A549 treated with Hydrocortisone at 1 μM for 4 hours (cell line): ENCODE measurements at places on chromosomes 6 and 20. TPM values are rescaled to one million over a fixed set of nuclear protein-coding genes. Genes with fewer than 3 reads are reported as not detected.

Gene BTN1A1
- total RNA-seq = not detected in 5 replicates

Gene FABP7
- not detected in 5 replicates for total RNA-seq

Gene CLVS2
- 0.08 to 0.26 TPM (median 0.17 TPM) in 5 replicates for total RNA-seq

Gene EPHA7
- total RNA-seq = 0.05 to 0.15 TPM (median 0.09 TPM) in 5 replicates

Gene HIVEP1
- total RNA-seq = 8.8 to 10.7 TPM (median 9.7 TPM) in 5 replicates

Gene SLC26A8
- 0.10 TPM in 1 of 5 replicates, not detected in the others for total RNA-seq

Gene PRPH2
- total RNA-seq = not detected in 5 replicates

Gene GUCA1A
- not detected in 5 replicates for total RNA-seq

Gene EXOC2
- total RNA-seq = 9.8 to 13.6 TPM (median 12.0 TPM) in 5 replicates

Gene SIRPA
- total RNA-seq = 20.8 to 26.4 TPM (median 22.9 TPM) in 5 replicates

Gene MICB
- 6.1 to 7.7 TPM (median 7.3 TPM) in 5 replicates for total RNA-seq

Gene REPS1
- 25.6 to 28.0 TPM (median 26.3 TPM) in 5 replicates for total RNA-seq

Gene MYT1
- 0.08 to 0.35 TPM (median 0.15 TPM) in 5 replicates for total RNA-seq

Gene LST1
- total RNA-seq = 0.37 TPM in 1 of 5 replicates, not detected in the others

Gene SULF2
- total RNA-seq = 21.6 to 24.8 TPM (median 22.7 TPM) in 5 replicates

Gene CDSN
- 0.05 to 0.07 TPM in 2 of 5 replicates, not detected in the others for total RNA-seq

Gene MOCS1
- 2.1 to 2.3 TPM (median 2.1 TPM) in 5 replicates for total RNA-seq

Gene SLC35F1
- total RNA-seq = 0.03 TPM in 1 of 5 replicates, not detected in the others

Gene TLDC2
- not detected in 5 replicates for total RNA-seq

Gene RFX6
- not detected in 5 replicates for total RNA-seq

Gene DNAAF9
- total RNA-seq = 5.3 to 7.2 TPM (median 6.7 TPM) in 5 replicates

Gene DOP1A
- 2.2 to 3.2 TPM (median 2.9 TPM) in 5 replicates for total RNA-seq

Gene DCDC2
- total RNA-seq = 1.9 to 3.7 TPM (median 2.7 TPM) in 5 replicates

Gene LY86
- not detected in 5 replicates for total RNA-seq

Gene GNL1
- 26.6 to 34.8 TPM (median 32.4 TPM) in 5 replicates for total RNA-seq

Gene FITM2
- total RNA-seq = 7.7 to 10.9 TPM (median 9.7 TPM) in 5 replicates

Gene ADGRF5
- total RNA-seq = 0.03 TPM in 1 of 5 replicates, not detected in the others

Gene TNNC2
- 0.13 to 0.28 TPM (median 0.23 TPM) in 4 of 5 replicates, not detected in the other for total RNA-seq

Gene SGK2
- 7.1 to 8.1 TPM (median 7.2 TPM) in 5 replicates for total RNA-seq

Gene ZSCAN26
- total RNA-seq = 3.8 to 5.2 TPM (median 5.0 TPM) in 5 replicates

Gene SFTA2
- total RNA-seq = not detected in 5 replicates

Gene CAPN11
- 0.05 to 0.06 TPM (median 0.05 TPM) in 3 of 5 replicates, not detected in the others for total RNA-seq

Gene TP53TG5
- not detected in 5 replicates for total RNA-seq

Gene ENTPD6
- total RNA-seq = 172 to 195 TPM (median 191 TPM) in 5 replicates

Gene SYS1
- total RNA-seq = 29.7 to 33.4 TPM (median 30.1 TPM) in 5 replicates

Gene OR12D3
- total RNA-seq = not detected in 5 replicates

Gene PRIM2
- 10.3 to 14.9 TPM (median 12.1 TPM) in 5 replicates for total RNA-seq

Gene KIAA0408
- total RNA-seq = 5.3 to 7.5 TPM (median 5.6 TPM) in 5 replicates

Gene ABHD16B
- 0.08 to 0.13 TPM in 2 of 5 replicates, not detected in the others for total RNA-seq

Gene KCNK15
- 0.31 to 0.72 TPM (median 0.53 TPM) in 5 replicates for total RNA-seq

Gene GTSF1L
- not detected in 5 replicates for total RNA-seq

Gene BFSP1
- 3.8 to 4.6 TPM (median 4.3 TPM) in 5 replicates for total RNA-seq

Gene EMILIN3
- total RNA-seq = 0.40 to 0.54 TPM (median 0.44 TPM) in 5 replicates

Gene CRISP2
- not detected in 5 replicates for total RNA-seq

Gene NKX2-4
- total RNA-seq = 0.05 TPM in 1 of 5 replicates, not detected in the others

Gene TRIM31
- total RNA-seq = 0.56 to 0.85 TPM (median 0.63 TPM) in 5 replicates

Gene SOX18
- total RNA-seq = 1.3 to 2.7 TPM (median 2.3 TPM) in 5 replicates

Gene LHFPL5
- total RNA-seq = 0.09 to 0.15 TPM (median 0.12 TPM) in 3 of 5 replicates, not detected in the others

Gene FRS3
- total RNA-seq = 2.0 to 2.8 TPM (median 2.2 TPM) in 5 replicates

Gene TREM2
- total RNA-seq = 0.10 to 0.13 TPM in 2 of 5 replicates, not detected in the others

Gene PSMA7
- 485 to 562 TPM (median 551 TPM) in 5 replicates for total RNA-seq

Gene CEP85L
- total RNA-seq = 1.1 to 1.8 TPM (median 1.4 TPM) in 5 replicates

Gene FAM110A
- 7.1 to 11.6 TPM (median 9.8 TPM) in 5 replicates for total RNA-seq

Gene TXNDC5
- total RNA-seq = 129 to 150 TPM (median 138 TPM) in 5 replicates

Gene BPIFB4
- not detected in 5 replicates for total RNA-seq

Gene ADGB
- total RNA-seq = not detected in 5 replicates

Gene CBLN4
- not detected in 5 replicates for total RNA-seq

Gene ZNF512B
- 10.4 to 12.9 TPM (median 12.1 TPM) in 5 replicates for total RNA-seq
